Left hindlimb (tissue), 1 donor: ENCODE measurements at places on chromosomes 1 and 21.
A peak's percentile ranks its signal among the peaks of the same experiment; 100 is the strongest.

DNA sequence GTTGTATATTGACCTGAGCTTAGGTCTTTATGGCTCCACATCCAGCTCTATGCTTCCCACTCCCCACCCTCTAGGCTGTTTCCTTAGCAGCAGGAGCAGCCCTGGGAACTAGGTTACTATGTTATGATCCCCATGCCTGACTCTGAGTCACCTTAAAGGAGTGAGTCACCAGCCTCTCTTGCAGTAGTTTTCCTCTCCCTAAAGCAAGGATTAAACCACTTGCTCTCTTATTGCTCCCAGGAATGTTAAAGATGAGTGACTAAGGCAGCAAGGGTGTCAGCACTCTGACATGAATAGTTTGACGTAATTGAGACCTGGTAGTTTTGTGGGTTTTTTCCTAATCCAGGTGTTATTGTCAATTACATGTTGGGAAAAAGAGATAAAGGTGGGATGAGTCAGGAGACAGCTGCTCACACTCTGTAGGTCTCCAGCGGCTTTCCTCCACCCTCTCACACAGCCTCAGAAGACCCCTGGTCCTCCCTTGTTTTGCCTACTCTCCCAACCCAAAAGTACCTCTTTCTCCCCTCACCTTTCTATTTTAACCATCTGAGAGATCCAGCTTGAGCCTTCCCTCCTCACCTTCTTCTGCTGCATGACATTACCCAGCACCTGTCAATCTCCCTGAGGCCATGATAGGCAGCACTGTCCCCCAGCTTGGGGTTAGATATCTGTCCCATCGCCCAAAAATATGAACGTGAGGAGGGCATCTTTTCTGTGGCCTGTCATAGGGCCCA lies 369.1 kb upstream of the VAMP3 start:
- no peak for DNase-seq

- no peak for DNase-seq
Measured at GRCh38 chr1:227032396-227032795, 92.3 kb downstream of the COQ8A start.

DNA sequence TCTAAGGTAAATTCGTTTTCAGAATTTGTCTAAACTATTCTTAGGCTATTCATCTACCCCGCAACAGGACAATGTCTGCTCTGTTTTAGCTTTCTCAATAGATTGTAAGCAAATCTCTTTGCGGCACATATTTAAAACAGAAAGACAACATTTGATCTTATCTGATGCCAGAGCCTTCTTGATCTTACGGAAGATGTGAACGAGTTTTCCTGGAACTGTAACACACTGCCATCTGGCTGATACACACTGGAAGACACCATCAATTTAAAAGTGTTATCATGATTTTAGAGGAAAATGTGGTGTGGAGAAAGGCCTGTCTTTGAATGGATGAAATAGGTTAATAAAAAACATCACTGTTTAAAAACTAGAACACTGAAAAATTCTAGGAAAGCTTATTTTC lies 36.1 kb downstream of the COA6 start:
- no peak for DNase-seq

DNA sequence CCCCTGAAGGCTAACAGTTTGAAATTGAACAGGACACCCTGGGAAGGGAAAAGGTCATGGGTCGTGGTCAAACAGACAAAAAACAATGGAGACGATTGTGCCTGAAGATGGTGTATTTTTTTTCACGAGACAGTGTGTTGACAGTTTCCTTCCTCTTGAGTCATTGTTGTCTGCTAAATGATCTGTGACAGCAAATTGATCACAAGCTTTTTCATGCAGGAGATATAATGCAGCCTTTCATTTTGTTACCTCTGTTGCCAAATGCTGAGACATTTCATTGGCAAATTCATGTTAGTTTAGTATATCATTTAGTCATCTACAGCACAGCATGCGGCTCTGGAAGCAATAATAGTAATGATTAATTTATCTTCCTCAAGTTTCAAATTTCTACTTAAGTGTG lies 27.7 kb downstream of the UBE2U start:
- DNase-seq: no peak

- DNase-seq: no peak
Measured at GRCh38 chr1:220957233-220957605, 78.0 kb downstream of the HLX start.

DNA sequence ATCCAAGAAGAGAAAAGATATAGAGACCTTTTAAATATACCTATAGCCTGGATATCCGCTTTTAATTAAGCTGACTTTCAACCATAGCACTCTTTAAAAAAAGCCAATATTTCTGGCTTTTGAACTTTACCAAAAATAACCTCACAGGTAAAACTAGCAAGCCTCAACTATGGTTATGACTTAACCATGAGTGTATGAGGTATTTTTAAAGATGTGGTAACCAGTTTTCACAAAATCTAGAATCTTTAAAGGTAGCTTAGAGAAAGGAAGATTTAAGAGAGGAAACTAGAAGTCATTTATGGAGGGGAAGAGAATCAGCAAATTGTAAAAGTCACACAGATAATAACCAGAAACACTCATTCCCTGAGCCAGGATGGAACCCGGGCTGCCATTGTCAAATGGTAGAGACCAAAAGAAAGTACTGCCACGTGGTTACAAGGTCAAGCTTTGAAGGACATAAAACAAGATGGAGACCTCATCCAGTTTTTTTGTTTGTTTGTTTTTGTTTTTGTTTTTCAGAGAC lies 288.4 kb upstream of the RGS18 start:
- no peak for DNase-seq

- DNase-seq: no peak
Measured at GRCh38 chr21:38503583-38503982, 5.3 kb upstream of the ERG start.

GRCh38 chr1:83704350-83704749 lies 294.6 kb downstream of the TTLL7 start:
- DNase-seq: no peak

GRCh38 chr1:30911059-30911954 lies 2.7 kb upstream of the SDC3 start:
- peak; percentile 87 for DNase-seq

- no peak for DNase-seq
Measured at GRCh38 chr1:102782144-102782543, 326.2 kb downstream of the COL11A1 start.

- no peak for DNase-seq
Measured at GRCh38 chr1:72670902-72671301, 388.6 kb upstream of the NEGR1 start.

DNA sequence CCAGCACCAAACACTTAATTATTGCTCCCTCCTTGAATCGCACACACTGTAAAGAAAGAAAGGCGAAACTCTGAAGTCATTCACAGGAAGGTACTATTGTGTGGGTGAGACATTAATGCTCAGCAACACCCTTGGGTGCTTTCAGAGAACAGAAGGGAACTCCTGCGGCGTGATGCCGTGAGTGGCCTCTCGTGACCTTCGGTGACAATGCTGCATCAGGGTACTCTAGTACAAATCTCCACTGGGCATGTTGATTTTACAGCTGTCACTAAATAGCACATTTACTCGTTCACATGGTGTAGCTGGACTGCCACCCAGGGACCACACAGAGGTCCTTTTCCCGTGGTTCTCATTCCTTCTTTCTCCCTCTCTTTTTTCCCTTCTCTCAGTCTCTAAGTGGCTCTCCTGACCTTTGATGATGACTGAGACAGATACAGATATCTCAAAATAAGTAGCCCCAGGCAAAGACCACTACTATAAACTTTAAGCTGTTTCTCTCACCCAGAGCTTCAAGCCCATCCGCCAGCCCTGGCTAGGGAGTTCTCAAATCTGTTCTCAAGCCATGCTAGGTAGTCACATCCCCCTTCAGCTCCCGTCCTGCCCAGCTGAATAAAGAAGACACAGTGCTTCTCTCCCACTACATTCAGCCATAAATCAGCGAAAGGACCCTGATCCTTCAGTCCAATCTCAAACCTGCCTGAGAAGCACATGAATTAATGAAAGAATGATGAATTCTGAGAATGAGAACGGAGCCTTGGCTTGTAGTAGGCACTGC lies 223.4 kb upstream of the FMN2 start:
- DNase-seq: no peak

- no peak for DNase-seq
Measured at GRCh38 chr1:223331929-223332328, 32.0 kb downstream of the SUSD4 start.

GRCh38 chr1:229254910-229255541 lies 15.9 kb upstream of the RAB4A start:
- DNase-seq: no peak

- DNase-seq: no peak
Measured at GRCh38 chr1:32797456-32797855, 19.7 kb downstream of the YARS1 start.

- no peak for DNase-seq
Measured at GRCh38 chr1:64223329-64224151, 20.1 kb downstream of the UBE2U start.

- no peak for DNase-seq
Measured at GRCh38 chr1:156494309-156494895, 6.2 kb downstream of the MEF2D start.

GRCh38 chr21:44433791-44434567 lies 21.3 kb upstream of the LRRC3 start:
- DNase-seq: no peak

DNA sequence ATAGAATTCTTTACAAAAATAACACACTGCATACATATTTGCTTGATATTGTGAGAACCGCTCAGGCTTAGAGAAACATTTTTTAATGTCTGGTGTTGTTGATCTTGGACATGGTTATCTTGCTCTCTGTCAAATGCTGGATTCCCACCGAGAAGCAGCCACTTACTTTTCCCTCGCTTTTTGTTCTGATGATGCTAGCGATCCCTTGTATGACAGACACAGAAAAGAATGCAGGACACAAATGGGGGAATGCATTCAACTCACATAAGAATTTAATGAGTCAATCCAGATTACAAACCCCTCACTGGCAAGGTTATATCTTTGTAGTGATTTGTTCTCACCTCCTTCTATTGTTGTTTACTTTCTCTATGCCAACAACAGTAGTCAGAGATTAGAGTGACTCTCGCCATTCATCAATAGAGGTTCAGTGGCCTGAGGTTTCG lies 76.8 kb upstream of the AKT3 start:
- DNase-seq: no peak

GRCh38 chr21:37367336-37367702 lies 746 bp downstream of the DYRK1A start:
- peak; percentile 43 for DNase-seq

DNA sequence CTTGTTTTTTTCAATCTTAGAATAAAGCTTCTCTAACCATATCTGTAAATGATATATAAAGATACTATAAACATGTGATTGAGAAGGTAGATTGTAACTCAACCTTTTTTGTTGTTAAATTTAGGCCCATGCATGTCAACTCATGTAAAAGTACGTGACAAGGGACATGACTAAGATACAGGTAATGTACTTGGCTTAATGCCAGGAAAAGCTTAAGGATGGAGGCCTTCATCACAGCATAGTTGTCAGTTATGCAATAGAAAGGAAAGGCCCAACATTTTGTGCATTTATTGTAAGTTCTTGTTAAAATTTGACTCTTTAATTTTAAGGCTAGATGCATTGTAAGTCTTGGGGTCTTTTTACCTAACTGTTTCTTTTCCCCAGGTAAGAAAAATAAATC lies 305.1 kb downstream of the LTN1 start:
- no peak for DNase-seq

- DNase-seq: no peak
Measured at GRCh38 chr1:7809742-7810141, 25.7 kb downstream of the PER3 start.

- DNase-seq: no peak
Measured at GRCh38 chr1:201501144-201501543, 5.8 kb downstream of the CSRP1 start.

- DNase-seq: peak; percentile 12
Measured at GRCh38 chr21:45416620-45417019, 11.7 kb downstream of the COL18A1 start.

DNA sequence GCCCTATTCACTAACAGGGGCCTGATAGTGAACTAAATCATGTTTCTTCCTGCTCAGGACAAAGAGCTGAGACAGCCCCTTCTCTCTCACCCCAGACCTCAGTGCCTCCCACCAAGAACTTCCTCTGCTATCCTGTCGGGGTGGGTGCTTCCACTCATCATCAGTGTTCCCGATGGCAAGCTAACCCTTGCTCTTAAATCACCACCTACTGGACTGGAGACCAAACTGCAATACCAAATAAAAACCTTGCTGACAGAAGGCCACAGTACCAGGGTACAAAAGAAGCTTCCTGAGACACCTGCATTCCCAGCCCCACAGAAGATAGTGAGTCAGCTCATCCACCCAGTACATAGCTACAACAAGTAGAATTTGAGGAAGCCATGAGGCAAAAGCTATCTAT lies 799.5 kb downstream of the LTN1 start:
- no peak for DNase-seq

- DNase-seq: peak; percentile 59
Measured at GRCh38 chr21:38506661-38507281, 8.5 kb upstream of the ERG start.

DNA sequence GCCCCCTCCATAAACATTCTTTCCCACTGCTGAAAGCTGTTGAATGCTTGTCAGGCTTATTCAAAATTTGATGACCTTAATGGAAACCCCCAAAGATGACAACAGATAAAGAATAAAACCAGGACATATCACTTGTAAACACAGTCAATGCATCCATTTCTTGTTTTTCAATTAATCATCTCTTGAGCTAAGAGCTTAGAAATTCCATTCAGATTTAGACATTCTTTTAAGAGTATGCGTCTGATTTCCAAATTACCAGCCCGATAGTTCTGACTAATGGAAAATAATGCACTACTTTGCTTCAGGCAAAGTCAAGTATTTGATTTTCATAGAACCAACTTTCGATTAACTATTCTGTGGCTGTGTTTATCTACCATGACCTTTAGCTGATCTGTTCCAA lies 100.6 kb upstream of the RUNX1 start:
- DNase-seq: no peak

DNA sequence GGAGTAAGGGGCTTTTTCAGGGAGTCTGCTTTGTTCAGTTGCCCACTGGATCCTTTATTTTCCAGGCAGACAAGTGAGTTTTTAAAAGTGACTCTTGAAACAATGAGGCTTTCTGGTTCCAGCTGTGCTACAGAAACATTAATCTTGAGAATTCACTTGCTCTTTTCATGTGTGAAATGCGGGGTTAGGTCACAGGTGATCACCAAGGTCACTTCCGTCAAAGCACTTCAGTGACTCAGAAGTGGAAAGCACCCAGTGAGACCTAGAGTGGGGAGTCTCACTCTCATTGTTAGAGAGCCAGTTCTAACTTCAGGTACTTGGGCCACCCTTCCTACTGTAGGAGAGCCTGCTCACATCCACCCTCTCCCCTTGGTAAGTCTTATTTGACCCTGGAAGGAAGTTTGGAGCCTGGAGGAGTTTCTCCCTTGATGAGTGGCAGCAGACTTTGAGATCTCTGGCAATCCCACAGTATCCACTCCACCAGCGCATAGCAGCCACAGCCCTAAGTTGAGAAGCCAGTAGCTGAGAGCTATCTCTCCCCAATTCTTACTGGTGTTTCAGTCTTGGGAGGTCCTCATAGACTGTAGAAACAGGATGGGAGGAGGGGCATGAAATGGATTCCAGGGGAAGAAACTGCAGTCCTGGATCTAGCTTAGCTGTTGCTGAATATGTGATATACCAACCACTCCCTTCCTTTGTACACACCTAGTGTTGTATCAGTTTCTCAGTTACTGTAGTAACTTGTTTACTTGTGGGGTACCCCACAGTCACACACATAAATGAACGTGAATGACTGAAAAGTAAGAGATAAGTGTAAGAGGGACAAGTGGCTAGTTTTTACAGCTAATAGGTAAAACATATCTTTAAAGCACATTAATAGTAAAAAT lies 3.1 kb downstream of the TACSTD2 start:
- no peak for DNase-seq

- DNase-seq: no peak
Measured at GRCh38 chr1:53130598-53130877, 11.9 kb downstream of the SLC1A7 start.

- DNase-seq: no peak
Measured at GRCh38 chr1:23177031-23177430, 8.4 kb upstream of the LUZP1 start.
